NB4 (cell line): ENCODE measurements at places on chromosomes 4 and X.
A peak's percentile ranks its signal among the peaks of the same experiment; 100 is the strongest.

DNA sequence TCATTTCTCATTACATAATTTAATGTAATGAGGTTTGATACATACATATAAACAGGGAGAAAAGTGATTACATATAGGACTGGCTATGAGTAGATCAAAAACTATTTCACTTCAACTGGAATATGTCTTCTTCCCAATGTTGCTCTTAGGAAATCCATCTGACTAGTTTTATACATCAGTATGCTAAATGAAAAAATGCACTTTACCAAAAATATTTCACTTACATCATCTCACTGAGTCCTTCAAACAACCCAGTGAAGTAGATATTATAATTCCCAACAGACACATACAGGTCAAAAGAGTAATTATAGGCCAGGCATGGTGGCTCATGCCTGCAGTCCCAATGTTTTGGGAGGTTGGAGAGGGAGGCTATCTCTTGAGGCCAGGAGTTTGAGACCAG lies 215.9 kb downstream of the MID1 start:
- DNase-seq: no peak

DNA sequence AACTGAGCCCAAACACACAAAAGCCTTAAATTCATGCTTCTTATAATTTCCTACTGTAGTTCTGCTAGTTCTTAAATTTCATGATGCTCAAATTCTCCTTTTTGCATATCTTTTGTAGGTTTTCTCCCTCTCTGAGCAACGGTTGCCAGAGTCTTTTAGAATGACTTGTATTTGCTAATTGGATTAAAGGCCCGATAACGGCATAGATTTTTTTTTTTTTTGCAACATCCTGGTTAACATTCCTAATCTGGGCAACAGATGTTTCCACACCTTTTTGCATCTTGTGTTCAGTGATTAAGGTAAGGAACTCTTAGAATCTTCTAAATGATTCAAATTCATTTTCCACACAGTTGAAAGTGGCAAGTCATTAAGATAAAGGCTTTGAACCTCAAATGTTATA lies 66.3 kb upstream of the ADGRG2 start:
- DNase-seq: no peak

DNA sequence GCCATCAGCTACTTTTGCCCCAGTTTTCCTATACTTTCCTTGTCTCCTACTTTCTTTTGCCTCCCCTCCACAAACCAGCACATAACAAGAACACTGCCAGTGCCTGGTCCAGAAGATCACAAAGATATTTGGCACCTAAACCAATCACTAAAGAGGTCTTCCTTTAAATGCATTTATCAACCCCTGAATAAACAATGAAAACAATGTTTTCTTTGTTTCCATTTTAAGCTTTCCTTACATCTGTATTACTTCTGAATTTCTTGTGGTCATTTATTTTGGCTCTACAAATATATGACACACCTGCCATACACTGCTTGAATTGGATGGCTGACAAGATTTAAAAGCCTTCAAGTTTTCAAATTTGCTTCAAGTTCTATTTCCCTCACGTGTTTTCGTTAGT lies 43.9 kb downstream of the MBNL3 start:
- no peak for DNase-seq

GRCh38 chr4:8269535-8270417 lies at the start of gene HTRA3:
TSS of gene HTRA3 (plus strand) at chr4:8269754. CDS start at chr4:8269969, 215 bp downstream.
- peak; percentile 87 for DNase-seq

- DNase-seq: peak; percentile 64
These were observed 119.1 kb upstream of the TRIM2 start for GRCh38 chr4:153084980-153085630.

DNA sequence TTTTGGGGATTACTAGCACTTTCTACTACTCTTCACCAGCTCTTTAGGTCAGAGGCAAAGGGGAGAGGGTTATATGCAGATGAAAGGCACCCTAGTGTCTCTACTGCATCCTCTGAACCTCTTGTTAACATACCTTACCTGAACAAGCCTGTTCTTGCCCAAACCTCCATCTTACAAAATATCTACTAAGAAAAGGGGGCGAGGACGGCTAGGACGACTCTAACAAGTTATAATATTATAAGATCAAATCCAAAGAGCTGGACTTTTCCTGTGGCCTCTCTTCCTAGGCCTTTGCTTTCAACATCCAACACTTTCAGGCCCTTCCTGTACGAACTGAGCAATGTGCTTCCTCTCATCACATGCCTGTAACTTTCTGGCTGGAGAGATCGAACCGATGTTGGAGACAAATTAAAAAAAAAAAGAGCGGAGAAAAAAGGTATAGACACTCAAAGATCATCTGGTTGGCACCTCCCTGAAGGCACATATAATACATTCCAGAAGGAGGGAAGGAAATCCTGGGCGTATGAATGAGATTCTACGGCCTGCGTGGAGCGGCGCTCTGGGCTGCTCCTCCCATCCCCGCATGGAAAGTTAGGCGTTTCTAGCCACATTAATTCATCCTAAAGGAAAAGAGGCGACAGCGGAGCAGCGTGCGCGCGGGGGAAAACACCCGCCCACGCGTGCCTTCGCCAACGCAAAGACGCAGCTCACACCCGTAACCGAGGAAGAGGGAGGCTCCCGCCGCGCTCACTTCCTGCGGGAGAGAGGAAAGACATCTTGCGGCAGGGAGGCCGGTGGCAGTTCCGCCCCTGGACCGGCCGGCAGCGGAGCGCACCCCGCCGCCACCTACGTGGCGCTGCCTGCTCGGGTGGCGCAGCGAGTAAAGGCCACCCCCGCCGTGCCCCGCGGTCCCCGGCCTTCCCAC lies 808 bp downstream of the PRDM5 start:
- no peak for DNase-seq

- no peak for DNase-seq
These were observed 45.3 kb upstream of the PJA1 start for GRCh38 chrX:69210581-69210980.

- no peak for DNase-seq
These were observed 80.5 kb downstream of the TSPAN5 start for GRCh38 chr4:98577956-98578355.

DNA sequence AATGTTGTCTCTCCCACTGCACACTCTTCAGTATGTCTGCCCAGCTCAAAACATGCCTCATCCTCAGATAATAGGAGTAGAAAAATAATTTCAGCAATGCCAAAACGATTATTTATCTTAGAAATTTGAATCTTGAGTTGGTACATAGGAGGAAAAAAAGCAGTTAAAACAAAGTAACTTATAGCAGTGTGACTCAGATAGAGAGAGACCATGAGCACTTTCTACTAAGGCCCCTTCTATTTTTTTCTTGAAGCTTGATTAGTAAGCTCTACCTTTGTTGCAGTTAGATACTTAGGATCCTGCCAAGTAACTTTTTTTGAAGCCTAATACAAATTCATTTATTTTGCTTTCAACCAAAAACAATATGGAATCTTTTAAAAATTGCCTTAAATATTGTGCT lies 212.3 kb downstream of the MAD2L1 start:
- DNase-seq: no peak

GRCh38 chr4:145871209-145871608 lies 67.4 kb downstream of the ZNF827 start:
- DNase-seq: no peak

DNA sequence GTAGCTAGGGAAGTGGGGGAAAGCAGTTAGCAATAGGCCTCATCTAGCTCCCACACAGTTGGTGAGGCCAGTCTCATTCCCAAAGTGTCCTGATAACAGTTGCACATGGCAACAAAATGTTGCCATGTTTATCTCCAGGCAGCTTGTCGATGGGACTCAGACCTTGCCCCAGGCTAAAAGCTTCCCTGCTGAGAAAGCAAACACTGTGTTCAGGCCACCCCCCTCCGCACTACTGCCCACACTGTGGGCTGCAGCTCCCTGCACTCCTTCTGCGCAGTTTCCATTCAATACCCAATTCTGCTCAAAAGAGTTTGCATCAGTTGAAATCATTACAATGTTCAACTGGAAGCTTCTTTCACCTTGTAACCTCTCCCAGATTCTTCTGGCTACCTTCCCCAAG lies 287.8 kb upstream of the GK2 start:
- no peak for DNase-seq
